ENCODE measurements at places on chromosomes 4 and X. TPM values are rescaled to one million over a fixed set of nuclear protein-coding genes. Genes with fewer than 3 reads are reported as not detected.

TMPRSS11B gene
- total RNA-seq: not detected

CCDC160 gene
- not detected for total RNA-seq

CENPVL1 gene
- total RNA-seq: not detected

TMEM35A gene
- total RNA-seq: 0.76 TPM

CT55 gene
- total RNA-seq: not detected

GRCh38 chr4:102620697-102621497 lies 119.7 kb downstream of the NFKB1 start:
- peak; percentile 84 for DNase-seq

DNA sequence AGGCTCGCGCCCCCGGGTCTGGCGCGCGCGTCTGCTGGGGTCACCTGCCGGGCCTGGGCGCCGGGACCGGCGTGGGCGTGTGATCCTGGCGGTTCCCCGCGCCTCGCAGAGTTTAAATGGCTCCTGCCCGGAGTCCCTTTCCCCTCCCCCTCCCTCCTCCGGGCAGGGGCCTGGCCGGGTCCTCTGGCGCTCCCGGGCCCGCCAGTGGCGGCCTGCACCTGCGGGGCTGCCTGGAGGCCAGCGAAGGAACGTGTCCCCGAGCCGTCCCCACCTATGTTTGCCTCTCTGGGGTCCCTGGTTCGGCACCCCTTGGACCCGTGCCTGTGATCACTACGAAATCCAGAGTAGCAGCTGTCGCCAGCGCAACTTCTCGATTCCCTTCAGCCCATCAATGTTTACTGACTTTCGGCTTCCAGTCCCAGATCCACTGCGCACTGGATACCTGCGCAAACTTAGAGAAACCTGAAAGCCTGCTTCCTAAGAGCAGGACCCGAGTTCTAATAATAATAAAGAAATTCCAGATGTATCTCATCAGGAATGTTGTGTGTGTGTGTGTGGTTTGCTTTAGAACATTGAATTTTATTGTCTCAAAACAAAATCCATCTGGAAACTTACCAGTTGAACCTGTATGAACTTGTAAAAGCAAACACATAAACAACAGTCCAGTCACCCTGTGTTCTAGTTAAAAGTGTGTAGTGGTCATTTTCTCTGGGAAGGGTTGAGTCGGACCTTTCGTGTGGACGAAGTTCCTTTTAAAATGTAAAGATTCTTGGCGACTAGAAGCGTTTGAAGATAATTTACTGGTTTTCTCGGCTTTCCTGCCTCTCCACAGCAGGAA lies 788 bp downstream of the SHROOM2 start:
- no peak for DNase-seq

- no peak for DNase-seq
These were observed 60.4 kb downstream of the JADE1 start for GRCh38 chr4:128869776-128870509.

GRCh38 chr4:118954246-118954645 lies 65.6 kb downstream of the SYNPO2 start:
- DNase-seq: peak; percentile 64

- peak; percentile 67 for DNase-seq
These were observed 17.1 kb downstream of the USP46 start for GRCh38 chr4:52641854-52642563.

DNA sequence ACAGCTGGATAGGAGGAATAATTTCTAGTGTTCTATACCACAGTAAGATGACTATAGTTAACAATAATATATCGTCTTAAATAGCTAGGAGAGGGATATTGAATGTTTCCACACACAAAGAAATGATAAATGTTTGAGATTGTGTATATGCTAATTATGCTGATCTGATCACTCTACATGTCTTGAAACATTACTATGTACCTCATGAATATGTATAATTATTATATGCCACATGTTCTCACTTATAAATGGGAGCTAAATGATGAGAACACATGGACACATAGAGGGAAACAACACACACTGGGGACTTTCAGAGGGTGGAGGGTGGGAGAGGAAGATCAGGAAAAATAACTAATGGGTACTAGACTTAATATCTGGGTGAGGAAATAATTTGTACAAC lies 53.2 kb upstream of the MAGEA4 start:
- no peak for DNase-seq

DNA sequence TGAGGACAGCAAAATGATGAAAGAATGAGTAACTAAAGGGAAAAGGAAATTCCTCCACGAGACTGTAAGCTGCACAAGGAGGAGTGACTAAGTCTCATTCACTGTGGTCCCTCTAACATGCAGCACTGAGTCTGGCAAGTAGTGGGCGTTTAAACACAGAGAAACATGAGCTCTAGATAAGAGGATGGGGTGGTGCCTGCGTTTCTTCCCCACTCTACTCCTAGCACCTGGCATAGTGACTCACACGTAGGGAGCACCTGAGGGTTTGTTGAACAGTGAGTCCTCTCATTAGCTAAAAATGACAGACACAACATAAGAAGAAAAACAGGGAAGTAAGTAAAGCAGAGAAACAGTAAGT lies 105.8 kb upstream of the CBR4 start:
- peak; percentile 97 for DNase-seq

- DNase-seq: no peak
These were observed 55.3 kb downstream of the MANBA start for GRCh38 chr4:102705391-102705935.

- DNase-seq: no peak
These were observed 526.5 kb downstream of the TRIML1 start for GRCh38 chr4:188665491-188666457.

- DNase-seq: no peak
These were observed 192.1 kb downstream of the PRR32 start for GRCh38 chrX:127011629-127012028.

DNA sequence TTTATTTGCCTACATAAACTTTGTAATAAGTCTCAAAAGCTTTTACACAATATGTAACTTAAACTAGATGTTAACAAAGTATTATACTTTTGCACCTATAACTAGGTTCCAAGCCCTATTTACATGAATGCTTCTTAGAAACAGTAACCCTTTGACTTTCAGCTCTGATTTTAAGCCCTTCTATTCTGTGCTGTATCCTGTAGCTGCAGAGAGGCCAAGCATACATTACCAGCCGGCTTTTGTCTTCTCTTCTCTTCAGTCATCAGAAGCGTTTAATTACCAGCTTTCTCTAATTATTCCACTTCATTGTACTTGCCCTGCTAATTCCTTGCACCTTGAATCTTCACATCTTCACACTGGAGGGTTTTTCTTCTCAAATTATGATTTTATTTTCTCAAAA lies 403.1 kb downstream of the PDGFC start:
- DNase-seq: no peak

DNA sequence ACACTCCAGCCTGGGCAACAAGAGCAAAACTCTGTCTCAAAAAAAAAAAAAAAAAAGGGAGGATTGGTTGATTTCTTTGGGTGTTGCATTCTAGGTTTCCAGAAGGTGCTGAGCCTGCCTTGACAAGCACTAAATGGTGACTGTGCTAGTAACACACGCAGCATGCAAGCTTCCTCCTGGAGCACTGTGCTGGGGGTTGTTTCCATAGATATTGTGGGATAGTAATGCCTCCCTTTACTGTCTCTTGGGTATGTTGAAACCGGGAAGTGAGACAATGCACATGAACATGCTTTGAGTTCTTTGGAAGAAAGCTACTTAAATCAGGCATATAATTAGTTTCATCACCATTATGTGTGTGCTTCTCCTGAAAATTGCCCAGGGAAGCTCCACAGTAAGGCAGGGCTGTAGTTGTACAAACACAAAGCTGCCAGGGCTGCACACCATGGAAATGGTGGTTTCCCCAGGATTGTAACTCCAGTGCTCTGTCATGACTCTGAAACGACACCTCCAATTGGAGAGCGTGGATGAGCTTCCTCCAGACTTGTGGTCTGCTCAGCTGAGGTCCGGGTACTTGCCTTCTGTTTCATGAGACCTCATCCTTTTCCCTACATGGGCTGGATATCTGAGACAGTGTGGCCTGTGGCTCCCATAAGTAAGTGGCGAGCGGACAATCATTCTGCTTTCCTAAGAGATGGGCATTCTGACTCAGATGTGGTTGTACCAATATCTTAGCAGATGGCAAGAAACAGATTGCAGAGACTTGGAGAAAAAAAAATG lies 31.5 kb upstream of the STOX2 start:
- DNase-seq: no peak

- no peak for DNase-seq
These were observed 19.9 kb upstream of the MXD4 start for GRCh38 chr4:2281575-2282343.

DNA sequence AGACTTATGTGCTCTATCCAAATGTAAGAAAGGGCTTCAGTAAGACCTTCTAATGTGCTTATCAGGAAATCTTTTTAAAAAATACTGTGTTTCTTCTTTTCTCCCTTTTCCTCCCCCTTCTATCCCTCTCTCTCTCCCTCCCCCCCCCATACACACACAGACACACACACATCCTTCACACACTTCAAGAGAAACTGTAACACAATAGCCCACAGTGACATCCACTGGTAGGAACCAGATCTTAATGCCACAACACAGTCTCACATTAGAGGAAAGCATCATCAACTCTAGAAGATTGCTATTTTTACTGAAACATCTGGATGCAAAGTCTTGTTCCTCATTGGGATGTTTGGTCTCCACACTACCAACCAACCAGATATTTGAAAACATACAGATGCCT lies 4.6 kb downstream of the PCDH19 start:
- DNase-seq: no peak

DNA sequence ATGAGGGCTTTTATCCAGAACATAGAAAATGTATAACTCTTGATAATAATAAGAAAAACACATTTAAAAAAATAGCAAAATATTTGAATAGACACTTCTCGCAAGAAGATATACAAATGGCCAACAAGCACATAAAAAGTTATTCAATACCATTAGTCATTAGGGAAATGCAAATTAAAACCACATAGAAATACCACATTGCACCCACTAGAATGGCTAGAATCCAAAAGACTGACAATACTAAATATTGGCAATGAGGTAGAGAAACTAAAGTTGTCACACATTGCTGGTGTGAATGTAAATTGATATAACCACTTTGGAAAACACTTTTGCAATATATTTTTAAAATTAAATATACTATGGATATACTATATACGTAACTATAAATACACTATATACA lies 754.3 kb upstream of the MAGEB2 start:
- DNase-seq: peak; percentile 1

DNA sequence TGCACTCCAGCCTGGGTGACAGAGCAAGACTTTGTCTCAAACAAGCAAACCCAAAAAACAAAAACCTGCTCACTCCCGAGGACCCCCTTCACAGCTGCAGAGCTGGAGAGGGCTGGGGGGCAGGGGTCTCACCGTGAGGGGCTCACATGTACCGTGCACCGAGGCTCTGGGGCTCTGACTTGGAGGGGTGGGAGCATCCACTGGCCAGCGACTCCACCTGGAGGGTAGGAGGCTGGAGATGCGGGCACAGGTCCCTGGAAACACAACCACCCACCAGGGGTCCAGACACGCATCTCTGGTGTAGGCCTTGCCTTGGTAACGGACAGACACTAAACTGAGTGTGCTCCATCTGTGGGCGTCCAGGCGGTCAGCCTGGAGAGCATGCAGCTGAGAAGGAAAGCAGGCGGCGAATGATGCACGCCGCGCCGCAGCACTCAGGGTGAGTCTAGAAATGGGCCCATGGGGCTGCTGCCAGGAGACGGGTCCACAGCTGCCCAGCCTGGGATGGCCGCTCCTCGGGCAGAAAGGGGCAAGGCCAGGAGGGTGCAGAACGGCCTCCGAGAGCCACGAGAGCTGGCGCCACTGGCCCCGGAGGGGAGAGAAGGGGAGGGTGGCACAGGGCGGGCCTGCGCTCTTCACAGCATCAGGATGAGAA lies 26.1 kb downstream of the PPP2R3B start:
- DNase-seq: no peak

DNA sequence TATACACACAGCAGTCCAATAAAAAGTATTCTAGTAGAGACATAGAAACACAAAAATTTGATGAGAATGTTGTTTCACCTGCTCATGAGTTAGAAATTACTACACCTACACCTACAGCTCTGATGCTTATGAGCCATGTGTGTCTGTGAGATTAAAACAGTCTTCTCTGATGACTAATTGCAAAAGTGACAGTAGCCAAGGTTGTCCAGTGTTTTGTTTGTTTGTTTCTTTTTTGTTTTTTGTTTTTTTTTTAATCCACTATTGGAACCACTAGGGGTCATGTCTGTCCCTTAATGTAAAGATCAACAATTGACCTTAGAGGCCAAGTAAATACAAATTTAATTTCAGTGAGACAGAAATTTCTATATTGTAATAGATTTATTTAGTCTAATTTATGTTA lies 423.1 kb downstream of the TEX13C start:
- DNase-seq: no peak

DNA sequence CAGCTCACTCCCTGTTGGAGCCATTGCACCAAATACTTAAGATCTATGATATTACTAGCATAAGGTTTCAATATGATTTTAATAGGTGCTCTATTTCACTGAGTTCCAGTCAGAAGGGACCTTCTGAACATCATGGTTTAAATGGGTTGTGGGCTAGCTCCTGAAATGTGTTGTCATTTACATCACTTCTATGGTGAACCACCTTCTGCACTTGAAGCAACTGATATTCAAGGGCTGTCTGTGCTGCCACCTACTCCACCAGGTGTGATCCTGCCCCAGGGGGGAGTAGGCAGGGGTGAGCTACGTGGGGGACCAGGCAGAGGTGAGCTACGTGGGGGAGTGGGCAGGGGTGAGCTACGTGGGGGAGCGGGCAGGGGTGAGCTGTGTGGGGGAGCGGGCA lies 35.2 kb downstream of the RNF175 start:
- DNase-seq: no peak

DNA sequence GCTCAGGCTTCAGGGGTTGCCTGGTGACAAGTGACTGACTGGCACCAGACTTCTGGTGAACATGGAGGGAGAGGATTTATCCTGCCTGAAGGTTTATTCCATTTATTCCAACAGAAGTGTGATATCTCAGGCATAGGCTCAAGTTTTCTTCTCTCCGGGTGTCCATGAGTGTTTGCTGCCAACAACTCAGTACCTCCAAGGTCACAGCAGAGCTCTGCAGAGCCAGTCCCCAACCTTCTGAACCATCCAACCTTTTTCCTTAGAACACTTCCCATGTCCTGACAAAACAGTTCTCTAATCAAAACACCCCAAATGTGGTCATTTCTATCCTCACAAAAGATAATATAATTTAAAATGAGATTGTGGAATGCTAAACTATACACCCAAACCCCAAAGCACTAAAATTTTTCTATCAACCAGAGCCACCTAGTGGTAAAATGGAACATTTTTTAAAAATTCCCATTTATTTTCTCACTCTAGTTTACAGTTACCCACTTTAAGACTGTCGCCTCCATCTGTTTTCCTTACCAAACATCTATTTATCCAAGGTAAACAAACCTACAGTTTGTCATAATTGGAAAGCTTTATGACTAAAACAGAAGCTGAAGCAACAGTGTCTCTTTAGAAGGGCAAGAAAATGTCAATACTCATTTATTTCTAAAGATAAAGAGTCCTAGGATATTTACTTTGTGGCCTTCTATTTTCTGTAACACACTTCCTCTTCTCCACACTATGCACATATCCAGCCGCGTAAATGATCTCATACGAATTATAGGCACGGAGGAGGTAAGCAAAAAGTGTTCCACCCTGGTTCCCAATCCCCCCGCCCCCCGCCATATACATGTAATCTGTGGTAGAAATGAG lies 39.5 kb downstream of the TMEM154 start:
- peak; percentile 53 for DNase-seq

Measured in GM23248 (cell line).